LNCaP clone FGC (cell line): ENCODE measurements at places on chromosomes 16 and 17.

DNA sequence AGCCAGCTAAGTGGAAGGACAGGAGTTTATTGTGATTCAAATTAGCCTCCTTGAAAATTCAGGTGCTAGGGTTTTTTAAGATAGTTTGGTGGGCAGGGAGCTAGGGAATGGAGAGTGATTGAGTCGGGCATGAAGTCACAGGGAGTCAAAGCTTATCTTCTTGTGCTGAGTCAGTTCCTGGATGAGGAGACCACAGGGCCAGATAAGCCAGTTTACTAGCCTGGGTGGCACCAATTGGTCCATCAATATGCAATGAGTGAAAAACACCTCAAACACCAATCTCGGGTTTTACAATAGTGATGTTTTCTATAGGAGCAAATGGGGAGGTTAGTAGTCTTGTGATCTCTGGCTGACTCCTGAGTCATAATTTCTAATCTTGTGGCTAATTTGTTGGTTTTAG is 165.1 kb downstream of the ABCC12 start:
- DNase-seq, result no peak

GRCh38 chr17:38476549-38476948 is 48.3 kb downstream of the ARHGAP23 start:
- no peak for DNase-seq

DNA sequence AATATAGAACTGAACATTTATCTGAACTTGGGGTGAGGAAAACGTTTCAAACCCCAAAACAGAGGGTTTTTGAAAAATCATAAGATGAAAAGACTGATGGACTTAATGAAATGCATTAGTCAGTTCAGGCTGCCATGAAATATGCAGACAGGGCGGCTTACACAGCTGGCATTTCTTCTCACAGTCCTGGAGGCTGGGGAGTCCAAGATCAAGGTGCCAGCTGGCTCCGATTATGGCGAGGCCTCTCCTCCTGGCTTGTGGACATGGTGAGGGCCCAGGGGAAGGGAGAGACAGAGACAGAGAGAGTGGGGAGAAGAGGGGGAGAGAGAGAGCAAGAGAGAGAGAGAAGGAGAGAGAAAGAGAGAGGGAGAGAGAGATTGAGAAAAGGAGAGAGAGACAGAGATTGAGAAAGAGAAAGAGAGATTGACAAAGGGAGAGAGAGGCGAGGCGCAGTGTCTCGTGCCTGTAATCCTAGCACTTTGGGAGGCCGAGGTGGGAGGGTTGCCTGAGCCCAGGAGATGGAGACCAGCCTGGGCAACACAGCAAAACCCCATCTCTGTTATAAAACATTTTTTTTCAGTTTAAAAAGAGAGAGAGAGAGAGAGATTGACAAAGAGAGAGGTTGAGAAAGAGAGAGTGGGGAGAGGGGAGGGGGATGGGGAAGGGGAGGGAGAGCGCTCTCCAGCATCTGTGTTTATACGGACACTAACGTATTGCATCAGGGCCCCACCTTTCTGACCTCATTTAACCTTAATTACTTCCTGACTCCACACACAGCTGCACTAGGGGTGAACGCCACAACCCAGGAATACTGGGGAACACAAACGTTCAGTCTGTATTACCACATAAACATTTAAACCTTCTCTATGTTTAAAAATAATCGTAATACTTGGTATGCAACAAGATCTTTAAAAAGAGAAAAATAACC is 24.6 kb upstream of the RPH3AL start:
- no peak for DNase-seq

DNA sequence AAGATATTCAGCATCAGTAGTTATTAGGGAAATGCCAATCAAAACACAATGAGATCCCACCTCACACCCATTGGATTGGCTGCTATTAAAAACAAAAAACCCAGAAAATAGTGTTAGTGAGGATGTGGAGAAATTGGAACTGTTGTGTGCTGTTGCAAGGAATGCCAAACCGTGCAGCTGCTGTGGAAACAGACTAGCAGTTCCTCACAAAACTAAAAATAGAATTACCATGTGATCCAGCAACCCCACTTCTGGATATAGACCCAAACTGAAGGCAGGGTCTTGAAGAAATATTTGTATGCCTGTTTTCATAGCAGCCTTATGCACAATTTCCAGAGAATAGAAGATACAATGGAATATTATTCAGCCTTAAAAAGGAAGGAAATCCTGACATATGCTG is 46.0 kb downstream of the FOXK2 start:
- DNase-seq, result no peak

GRCh38 chr16:85029408-85029784 is 1.8 kb downstream of the KIAA0513 start:
- no peak for DNase-seq

DNA sequence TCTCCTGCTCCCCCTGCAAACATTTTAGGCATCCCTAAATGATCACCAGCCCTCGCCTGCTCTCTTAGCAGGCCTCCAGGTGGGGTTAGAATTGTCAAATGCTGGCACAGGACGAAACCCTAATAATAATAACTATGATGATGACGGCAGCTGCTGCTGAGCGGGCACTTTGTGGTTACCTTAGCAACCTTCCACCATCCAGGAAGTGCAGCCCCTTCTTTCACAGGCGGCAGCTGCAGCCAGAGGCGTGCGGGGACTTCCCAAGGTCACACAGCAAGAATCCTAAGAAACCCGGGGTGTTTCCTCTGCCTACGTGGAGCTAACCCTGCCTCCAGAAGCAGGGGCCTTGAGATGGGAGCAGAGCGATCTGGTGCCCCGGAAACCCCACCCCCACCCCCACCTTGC is 22.4 kb upstream of the EIF1 start:
- no peak for DNase-seq

DNA sequence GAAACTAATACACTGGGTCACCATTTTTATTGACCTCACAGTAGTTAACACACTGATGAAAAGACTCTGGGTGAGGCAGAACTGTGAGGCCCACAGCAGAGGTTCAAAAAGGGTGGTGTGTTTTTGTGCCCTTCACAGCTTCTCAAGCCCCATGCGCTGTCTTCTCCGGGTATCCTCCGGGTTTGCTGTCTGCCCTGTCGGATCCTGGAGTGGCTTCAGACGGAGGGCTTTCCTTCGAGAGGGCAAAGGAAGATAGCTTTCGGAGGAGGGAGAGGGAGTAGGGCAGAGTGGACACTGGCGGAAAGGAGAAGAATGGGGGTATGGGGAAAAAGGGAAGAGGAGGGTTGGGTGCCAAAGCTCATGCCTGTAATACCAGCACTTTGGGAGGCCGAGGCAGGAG is 80.8 kb downstream of the CYLD start:
- DNase-seq, result no peak

GRCh38 chr16:83878838-83879237 is 20.1 kb upstream of the MLYCD start:
- peak; percentile 54 for DNase-seq

DNA sequence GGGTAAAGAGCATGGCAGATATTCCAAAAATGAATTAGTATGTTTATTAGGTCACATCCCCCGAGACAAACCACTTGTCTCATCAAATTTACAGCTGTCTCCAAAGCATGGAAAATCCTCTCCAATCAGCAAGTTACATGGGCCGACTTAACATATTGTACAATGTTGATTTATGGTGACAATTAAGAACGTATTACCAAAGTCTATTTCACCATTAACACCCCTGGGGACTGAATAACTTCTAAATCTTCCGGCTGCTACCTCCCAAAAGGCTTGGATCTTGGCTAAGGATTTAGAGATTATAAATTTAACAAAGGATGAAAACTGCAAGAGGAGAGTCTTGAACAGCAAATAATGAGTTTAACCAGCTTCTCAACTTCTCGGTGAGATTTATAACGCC is 311.9 kb downstream of the NPIPA8 start:
- DNase-seq, result no peak

GRCh38 chr17:48576479-48577309 is 1.5 kb downstream of the HOXB4 start:
- DNase-seq, result no peak

- no peak for DNase-seq
Observed at GRCh38 chr17:55161935-55162555, 102.7 kb upstream of the HLF start.

GRCh38 chr17:81884968-81885367 is 6.4 kb downstream of the ALYREF start:
- DNase-seq, result no peak

GRCh38 chr17:17877529-17878358 is 41.0 kb upstream of the SREBF1 start:
- DNase-seq, result peak; percentile 96

- DNase-seq, result no peak
Observed at GRCh38 chr17:46742565-46743270, 75.8 kb downstream of the WNT3 start.

GRCh38 chr16:87490096-87490798 is 2.6 kb downstream of the ZCCHC14 start:
- DNase-seq, result no peak

DNA sequence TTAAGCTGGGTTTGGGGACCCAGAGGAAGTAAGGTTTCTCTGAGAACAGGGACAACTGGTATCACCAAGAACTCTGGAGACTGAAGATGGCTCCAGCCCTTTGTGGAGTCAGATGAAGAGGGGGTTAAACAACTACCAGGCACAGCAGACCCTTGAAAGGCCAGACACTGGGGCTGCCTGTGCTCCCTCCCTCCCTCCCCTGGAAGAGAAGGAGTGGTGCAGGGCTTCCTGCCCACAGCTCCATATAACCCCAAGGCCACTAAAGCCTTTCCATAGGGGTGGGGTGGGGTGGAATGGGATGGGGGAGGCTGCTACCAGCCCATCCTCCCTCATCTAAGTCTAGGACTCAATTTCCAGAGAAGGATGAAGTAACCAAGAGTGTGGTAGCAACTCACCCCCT is 66.7 kb downstream of the CCDC182 start:
- DNase-seq, result no peak

- DNase-seq, result no peak
Observed at GRCh38 chr16:16960785-16961184, 510.0 kb downstream of the XYLT1 start.

DNA sequence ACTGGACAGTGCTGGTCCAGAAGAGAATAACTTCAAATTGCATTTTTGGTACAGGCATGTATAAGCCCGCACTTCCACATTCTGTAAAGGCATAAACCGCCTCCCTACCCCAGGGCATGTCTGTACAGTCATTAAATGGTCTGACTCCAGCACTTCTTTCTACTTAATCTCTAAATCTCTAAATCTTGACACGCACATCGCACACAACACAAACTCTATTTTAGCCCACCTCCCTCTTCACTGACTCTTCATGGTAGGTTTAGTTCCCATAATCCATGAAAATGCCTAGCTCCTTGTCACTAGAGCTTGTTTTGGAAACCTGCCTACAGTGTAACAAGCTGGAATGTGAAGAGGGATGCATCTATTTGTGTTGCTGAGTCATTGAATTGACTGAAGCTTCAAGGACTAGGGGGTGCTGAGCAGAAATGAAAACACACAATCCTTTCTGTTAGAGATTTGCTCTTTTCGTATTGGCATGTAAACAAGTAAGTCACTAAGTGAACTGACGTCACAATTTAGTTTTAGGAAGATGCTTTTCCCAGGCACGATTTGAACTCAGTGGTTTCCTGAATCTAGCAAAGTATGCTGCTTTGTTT is 1.6 kb upstream of the DUSP14 start:
- peak; percentile 81 for DNase-seq

- DNase-seq, result no peak
Observed at GRCh38 chr17:8503368-8503767, 67.7 kb downstream of the NDEL1 start.

DNA sequence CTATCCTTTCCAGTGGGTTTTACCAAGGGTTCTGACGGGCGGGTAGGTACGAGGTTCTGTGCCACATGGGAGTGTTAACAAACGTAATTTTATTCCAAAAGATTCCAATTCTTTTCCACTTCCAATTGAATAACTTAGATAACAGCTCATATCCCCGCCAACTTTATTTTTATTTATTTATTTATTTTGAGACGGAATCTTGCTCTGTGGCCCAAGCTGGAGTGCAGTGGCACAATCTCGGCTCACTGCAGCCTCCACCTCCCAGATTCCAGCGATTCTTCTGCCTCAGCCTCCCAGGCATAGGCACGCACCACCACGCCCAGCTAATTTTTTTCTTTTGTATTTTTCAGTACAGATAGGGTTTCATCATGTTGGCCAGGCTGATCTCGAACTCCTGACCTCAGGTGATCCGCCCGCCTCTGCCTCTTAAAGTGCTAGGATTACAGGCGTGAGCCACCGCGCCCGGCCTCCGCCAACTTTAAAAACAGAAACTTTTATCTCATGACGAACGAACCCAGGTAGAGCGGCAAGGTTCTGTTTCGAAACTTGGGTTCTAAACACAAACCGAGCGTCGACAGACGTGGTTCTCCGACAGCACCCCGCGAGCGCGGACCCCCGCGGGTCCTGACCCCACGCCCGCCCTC is 613 bp downstream of the ECI1 start:
- no peak for DNase-seq

GRCh38 chr17:29146369-29146972 is 33.7 kb downstream of the MYO18A start:
- DNase-seq, result no peak

GRCh38 chr16:89596957-89597649 is 16.3 kb upstream of the DPEP1 start:
- no peak for DNase-seq

GRCh38 chr16:73091174-73091573 is 43.2 kb upstream of the ZFHX3 start:
- DNase-seq, result no peak

GRCh38 chr16:22055881-22056280 is 36.5 kb upstream of the VWA3A start:
- no peak for DNase-seq

GRCh38 chr16:51057102-51057793 is 93.8 kb downstream of the SALL1 start:
- DNase-seq, result no peak

DNA sequence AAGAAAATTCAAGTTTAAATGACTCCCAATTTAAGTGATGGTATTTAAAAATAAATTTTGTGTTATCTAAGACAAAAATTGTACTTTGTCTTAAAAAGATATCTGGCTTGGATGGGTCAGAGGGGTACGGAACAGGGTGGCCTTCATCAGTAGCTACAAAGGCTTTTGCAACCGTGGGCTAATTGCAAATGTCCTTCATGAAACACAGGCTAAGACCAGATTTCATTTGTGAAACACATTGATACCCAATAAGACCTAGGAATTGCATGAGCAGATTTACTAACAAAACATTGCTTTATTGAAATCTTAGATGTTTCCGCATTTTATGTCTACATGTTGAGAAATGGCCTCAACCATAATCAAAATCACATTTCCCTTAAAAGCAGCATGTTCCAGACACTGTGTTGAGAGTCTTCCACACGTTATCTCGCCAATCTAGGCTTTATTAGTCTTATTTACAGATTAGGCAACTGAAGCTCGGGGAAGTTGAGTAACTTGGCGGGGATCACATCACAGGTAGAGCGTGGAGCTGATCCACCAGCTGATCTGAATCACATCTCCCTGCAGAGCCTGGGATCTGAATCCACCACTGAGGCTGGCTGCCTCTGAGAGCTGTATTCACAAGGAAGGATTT is 21.8 kb downstream of the FBXO39 start:
- DNase-seq, result peak; percentile 14

GRCh38 chr16:13154799-13155198 is 253.4 kb downstream of the SHISA9 start:
- DNase-seq, result no peak
